Vagina (tissue), 2 donors: ENCODE measurements at places on chromosomes 7 and 10.

DNA sequence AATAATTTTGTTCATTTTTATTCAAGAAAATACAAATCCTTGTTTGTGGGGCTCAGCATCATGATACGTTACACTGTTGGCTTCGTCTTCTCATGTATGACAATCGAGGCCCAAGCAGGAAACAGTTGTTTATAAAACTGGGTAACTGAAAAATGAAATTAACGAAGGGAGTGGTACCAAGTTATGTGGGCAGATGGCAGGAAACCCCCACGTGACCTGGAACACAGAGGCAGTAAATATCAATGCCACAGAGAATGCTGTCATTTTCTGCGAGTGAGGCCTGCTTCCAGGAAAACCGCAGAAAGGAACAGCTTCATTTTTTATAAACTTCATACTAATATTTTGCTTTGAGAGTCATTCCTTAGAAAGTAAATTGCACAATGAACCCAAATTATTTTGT lies 201.0 kb upstream of the ADARB2 start:
- no peaks in the 10 kb centered on the region for H3K4me1 ChIP-seq
- H3K27me3 ChIP-seq = no peaks in the 10 kb centered on the region
- DNase-seq = no peak
- H3K4me3 ChIP-seq = no peak overlapping the region

DNA sequence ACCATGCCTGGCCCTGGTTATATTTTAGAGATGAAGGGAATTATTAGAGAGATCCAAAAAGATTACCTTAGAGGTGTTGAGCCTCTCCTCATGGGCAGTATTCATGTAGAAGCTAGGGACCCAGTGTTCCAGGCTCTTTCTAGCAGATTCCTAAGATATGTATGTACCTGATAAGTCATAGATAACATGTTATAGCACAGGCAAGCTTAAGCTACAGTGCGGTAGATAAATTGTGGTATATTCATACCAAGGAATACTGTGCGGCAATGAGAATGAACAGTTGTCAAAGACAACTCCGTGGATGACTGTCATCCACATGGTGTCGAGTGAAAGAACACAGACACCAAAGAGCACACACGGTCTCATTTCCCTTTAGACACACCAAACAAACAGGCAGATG lies 53.1 kb downstream of the TACR2 start:
- peaks cover 58% of the 10 kb centered on the region for H3K4me1 ChIP-seq
- H3K27me3 ChIP-seq = no peaks in the 10 kb centered on the region
- peaks cover 47% of the 10 kb centered on the region for H3K36me3 ChIP-seq
- H3K27ac ChIP-seq = peak overlapping the region; percentile 80
- no peak for DNase-seq

- no peaks in the 10 kb centered on the region for H3K4me1 ChIP-seq
- no peak overlapping the region for H3K4me3 ChIP-seq
- no peaks in the 10 kb centered on the region for H3K27me3 ChIP-seq
- DNase-seq = no peak
- H3K27ac ChIP-seq = no peak overlapping the region
Observed at GRCh38 chr10:99551616-99552015, 18.9 kb downstream of the NKX2-3 start.

DNA sequence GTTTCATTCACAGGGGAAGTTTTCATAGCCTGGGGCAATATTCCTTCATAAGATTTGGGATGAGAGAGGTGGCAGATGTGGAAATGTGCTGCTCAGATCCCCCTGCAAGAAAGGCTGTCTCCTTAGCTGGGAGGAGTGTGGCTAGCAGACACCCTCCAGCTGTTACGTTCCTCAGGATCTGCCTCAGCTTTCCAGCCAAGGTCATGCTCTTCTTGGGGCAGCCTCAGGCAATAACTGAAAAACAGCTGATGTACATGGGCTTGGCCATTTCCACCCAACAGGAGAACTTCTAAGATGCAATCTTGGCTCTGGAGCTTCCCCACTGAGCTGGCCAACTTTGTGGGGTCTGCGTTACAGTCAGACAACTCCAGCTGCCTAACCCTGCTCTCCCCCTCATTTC lies 51.3 kb upstream of the SEPTIN7 start:
- no peak overlapping the region for H3K27ac ChIP-seq
- H3K36me3 ChIP-seq = no peaks in the 10 kb centered on the region
- DNase-seq = no peak
- no peaks in the 10 kb centered on the region for H3K27me3 ChIP-seq

DNA sequence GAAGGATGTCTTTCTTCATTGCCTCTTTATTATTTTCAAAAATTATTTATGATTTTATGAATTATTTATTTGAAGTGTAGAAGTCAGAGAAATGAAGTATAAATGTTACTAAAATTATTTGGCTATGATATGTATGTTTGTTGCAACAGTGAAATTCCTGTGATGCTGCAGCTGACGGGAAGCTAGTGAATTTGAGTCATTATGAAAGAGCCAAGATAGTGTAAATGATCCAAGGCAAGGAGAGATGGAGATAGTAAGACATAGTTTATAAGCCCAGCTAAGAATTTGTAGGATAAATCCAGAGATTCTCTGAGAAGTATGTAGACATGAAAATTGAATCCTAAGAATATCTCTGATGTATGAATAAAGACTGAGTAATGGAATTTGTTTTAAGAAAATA lies 30.8 kb downstream of the CASD1 start:
- no peak overlapping the region for H3K27ac ChIP-seq
- no peak for DNase-seq
- H3K27me3 ChIP-seq = no peaks in the 10 kb centered on the region
- H3K4me1 ChIP-seq = no peaks in the 10 kb centered on the region

- no peaks in the 10 kb centered on the region for H3K36me3 ChIP-seq
- no peaks in the 10 kb centered on the region for H3K4me1 ChIP-seq
- H3K4me3 ChIP-seq = no peak overlapping the region
- H3K27ac ChIP-seq = no peak overlapping the region
- no peak for DNase-seq
- H3K27me3 ChIP-seq = no peaks in the 10 kb centered on the region
Observed at GRCh38 chr7:16524332-16524731, 2.3 kb upstream of the LRRC72 start.
